ENCODE measurements at places on chromosomes 7 and 10.

- DNase-seq: no peak
- no peaks in the 10 kb centered on the region for H3K4me1 ChIP-seq
- no peak overlapping the region for H3K4me3 ChIP-seq
These were observed 21.2 kb downstream of the FOXL3 start for GRCh38 chr7:311131-311680.

GRCh38 chr7:5456409-5456808 is 32.8 kb upstream of the TNRC18 start:
- H3K27ac ChIP-seq: no peak overlapping the region
- peaks cover 6% of the 10 kb centered on the region for H3K4me1 ChIP-seq
- H3K4me3 ChIP-seq: no peak overlapping the region
- DNase-seq: no peak
- H3K36me3 ChIP-seq: no peaks in the 10 kb centered on the region

DNA sequence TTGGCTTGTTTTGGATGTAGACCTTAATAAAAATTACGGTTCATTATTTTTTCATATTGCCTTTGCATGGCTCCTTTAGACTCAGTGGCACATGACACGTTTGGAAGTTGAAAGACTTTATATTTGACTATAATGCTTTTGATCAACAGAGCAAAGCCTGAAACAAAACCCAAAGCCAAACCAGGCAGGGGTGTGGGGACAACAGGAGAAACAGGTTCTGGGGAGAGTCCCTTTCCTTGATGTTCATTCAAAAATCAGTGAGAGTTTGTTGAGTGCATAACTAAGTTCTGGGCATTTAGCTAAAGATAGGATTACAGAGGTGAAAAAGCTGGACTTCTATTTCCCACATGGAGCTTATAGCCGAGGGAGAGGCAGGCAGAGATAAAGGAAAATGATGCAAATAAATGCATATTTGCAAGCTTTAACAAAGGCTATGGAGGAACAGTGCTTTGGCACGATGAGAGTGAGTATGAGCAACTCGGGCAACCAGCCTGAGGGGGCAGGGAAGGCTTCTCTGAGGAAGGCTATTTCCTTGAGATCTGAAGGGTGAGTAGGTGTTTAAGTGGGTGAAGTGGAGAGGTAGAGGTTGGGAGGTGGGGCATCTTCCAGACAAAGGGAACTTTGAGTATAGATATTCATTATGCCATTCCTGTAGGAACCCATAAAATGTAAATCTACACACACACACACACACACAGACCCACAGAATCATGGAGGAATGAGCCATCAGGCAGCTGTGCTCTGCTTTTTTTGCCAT is 34.5 kb upstream of the PDZD8 start:
- no peak overlapping the region for H3K27ac ChIP-seq
- no peaks in the 10 kb centered on the region for H3K27me3 ChIP-seq
- no peaks in the 10 kb centered on the region for H3K36me3 ChIP-seq
- H3K4me1 ChIP-seq: peaks cover 2% of the 10 kb centered on the region
- DNase-seq: no peak

DNA sequence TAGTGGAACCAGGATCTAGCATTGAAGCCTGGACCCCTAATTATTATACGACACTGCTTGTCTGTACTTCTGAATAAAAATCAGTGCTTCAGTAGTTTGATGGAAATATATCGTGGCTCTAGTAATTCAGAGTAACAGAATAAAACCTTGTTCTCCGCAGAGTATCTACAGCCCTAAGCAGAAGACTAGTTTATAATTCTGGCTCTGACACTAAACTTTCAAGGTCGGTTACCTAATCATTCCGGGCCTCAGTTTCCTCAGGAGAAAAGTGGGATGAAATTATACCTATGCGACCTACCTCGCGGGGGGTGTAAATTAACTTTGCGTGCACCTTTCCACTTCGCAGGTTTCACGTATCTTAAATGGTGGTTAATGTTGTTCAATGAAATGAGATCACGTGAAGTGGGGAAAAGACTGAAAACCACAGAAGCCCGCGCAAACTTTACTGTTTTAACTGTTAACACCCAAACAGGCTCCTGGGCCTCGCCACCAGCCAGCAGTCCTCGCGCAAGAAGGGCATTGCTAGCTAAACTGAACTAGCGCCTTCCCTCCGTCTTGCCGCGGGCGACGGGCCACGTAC is 615 bp downstream of the THAP5 start:
- no peaks in the 10 kb centered on the region for H3K36me3 ChIP-seq
- H3K27ac ChIP-seq: peak overlapping the region; percentile 96
- peaks cover 3% of the 10 kb centered on the region for H3K27me3 ChIP-seq

DNA sequence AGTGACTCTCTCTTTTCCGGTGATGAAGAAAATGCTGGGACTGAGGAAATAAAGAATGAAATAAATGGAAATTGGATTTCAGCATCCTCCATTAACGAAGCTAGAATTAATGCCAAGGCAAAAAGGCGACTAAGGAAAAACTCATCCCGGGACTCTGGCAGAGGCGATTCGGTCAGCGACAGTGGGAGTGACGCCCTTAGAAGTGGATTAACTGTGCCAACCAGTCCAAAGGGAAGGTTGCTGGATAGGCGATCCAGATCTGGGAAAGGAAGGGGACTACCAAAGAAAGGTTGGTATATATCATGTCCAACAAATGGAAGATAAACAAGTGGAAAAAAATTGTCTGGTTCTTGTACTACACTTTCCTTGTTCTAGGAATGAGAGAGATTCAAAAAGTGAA is 9.5 kb downstream of the PDCD4 start:
- peaks cover 19% of the 10 kb centered on the region for H3K4me1 ChIP-seq
- no peak overlapping the region for H3K27ac ChIP-seq
- no peak overlapping the region for H3K4me3 ChIP-seq
- H3K27me3 ChIP-seq: no peaks in the 10 kb centered on the region
- H3K36me3 ChIP-seq: no peaks in the 10 kb centered on the region
- no peak for DNase-seq

All from glutamatergic neuron (in vitro differentiated cells).